ENCODE measurements at places on chromosomes 6 and 20.

DNA sequence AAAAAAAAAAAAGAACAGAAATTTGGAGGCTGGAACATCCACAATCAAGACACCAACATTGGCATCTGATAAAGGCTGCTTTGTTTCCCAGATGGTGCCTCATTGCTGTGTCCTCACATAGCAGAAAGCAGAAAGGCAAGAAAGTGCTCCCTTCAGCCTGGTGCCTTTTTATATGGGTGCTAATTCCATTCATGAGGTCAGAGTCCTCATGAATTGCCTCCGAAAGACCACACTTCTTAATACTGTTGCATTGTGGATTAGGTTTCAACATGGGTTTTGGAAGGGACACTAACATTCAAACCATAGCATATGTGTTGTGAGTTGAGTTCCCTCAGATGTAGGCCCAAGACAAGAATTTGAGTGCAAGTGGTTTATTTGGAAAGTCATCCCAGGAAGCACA lies 8.0 kb upstream of the C20orf202 start:
- no peak for DNase-seq

DNA sequence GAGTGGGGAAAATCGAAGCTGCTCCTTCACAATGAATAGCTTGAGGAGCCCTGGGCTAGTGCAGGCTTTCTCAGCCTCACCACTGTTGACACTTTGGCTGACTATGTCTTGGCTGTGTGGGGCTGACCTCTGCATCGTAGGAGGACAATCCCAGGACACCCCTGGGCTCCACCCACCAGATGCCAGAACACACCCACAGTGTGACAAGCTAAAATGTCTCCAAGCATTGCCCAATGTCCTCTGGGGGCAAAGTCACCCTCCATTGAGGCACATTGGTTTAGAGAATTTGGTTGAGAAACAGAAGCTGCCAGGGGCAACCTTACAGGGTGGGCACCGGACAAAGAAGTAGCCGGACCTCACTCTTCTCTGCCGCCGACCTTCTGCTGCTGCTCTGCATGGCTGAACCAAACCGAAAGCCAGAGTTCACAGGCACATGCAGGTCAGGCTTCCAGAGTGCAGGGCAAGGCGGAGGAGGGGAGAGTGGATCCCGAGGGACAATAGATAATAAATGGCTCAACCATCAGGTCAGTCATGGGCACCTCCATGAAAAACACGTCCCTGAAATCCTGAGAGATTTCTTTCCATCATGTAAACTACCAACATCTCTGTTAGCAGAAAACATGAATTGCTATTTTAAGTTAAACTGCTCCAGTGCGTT lies 189.0 kb downstream of the LRFN2 start:
- DNase-seq = no peak

DNA sequence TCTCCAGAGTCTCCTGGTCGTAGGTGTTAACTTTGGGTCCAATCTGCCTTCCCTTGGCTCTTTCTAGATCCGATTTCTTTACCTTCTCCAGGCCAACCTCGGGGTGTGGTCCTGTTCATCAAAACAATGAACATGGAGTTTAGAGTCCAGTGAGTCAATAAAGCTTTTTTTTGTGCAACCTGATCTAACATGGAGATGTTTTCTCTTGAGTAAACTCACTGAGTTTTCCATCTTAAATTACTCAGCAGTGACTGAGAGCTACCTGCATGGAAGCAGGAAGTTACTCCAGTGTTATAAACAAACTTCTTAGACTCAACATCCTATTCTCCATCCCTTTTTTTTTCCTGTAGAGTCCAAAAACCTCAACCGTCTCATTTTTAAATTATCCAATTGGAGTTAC lies 14.9 kb upstream of the SLC22A1 start:
- DNase-seq = no peak

DNA sequence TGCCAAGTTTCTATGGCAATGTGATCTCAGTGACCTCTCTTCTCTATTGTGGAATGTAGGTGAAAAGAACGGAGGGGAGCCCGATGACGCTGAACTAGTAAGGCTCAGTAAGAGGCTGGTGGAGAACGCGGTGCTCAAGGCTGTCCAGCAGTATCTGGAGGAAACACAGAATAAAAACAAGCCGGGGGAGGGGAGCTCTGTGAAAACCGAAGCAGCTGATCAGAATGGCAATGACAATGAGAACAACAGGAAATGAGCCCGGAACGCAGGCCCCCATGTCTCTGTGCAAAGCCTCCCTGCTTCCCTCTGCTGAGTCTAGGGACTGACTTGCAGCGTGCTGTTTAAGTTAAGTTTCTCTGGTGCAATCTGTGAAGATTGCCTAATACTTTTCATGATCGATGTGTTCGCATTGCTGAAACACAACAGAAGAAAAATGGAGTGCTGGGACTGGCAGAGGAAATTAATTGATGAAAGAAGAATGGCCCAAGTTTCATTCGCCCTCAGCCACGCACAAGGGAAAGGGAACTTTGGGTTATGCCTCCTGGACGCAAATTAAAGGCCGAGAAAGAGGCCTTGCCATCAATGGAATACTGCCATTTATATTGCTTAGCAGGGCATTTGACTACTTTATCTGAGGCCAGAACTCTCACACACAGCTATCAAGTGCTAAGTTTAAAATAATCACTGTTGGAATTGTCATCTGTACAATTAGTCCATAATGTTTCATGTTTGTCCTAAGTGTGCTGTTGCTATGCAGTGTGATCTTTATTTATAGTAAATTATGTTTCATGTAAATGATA lies 146.4 kb downstream of the AKAP7 start:
- DNase-seq = peak; percentile 42

DNA sequence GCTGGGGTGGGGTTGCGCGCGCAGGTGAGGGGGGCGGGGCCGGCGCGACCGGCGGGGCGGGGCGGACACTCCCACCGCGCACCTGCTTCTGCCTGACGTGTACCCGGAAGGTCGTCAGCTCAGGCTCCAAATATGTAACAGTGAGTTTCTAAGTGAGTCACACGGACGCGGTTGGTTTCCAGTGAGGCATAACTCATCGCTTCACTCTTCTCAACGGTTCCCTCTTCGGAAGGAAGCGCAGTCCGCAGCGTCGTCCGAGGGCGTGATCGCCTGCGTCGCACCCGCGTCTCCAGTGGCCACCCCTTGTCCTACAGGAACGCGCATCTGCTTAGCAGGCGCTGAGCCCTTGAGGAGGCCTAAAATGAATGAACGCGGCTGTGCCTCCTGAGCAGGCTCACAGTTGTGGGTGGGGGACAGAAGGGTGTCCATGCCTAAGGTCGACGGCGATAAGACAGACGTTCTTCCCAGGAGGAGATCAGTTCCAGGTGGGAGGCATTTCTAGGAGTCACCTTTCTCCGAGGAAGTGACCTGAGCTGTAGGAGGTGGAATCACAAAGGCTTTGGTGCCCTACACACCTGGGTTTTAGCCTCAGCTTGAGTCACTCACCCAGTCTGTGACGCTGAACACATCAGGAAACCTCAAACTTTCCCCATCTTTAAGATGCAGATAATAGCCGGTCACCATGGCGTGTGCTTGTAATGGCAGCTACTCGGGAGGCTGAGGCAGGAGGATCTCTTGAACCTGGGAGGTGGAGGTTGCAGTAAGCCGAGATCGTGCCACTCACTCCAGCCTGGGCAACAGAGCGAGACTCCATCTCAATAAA lies 50.9 kb upstream of the EZR start:
- DNase-seq = peak; percentile 98

GRCh38 chr20:13671916-13672378 lies 33.2 kb upstream of the TASP1 start:
- DNase-seq = no peak
